ENCODE measurements at places on chromosomes 16 and 17.
A peak's percentile ranks its signal among the peaks of the same experiment; 100 is the strongest.

- H3K4me1 ChIP-seq: peaks cover 7% of the 10 kb centered on the region
- peak; percentile 63 for DNase-seq
- H3K4me3 ChIP-seq: no peak overlapping the region
- no peak overlapping the region for H3K27ac ChIP-seq
Measured at GRCh38 chr16:3131755-3132377, 3.0 kb upstream of the ZNF213 start.

GRCh38 chr16:84598360-84598759 lies 19.5 kb downstream of the COTL1 start:
- H3K4me1 ChIP-seq: peaks cover 48% of the 10 kb centered on the region
- H3K4me3 ChIP-seq: no peak overlapping the region
- H3K27me3 ChIP-seq: no peaks in the 10 kb centered on the region
- DNase-seq: no peak

DNA sequence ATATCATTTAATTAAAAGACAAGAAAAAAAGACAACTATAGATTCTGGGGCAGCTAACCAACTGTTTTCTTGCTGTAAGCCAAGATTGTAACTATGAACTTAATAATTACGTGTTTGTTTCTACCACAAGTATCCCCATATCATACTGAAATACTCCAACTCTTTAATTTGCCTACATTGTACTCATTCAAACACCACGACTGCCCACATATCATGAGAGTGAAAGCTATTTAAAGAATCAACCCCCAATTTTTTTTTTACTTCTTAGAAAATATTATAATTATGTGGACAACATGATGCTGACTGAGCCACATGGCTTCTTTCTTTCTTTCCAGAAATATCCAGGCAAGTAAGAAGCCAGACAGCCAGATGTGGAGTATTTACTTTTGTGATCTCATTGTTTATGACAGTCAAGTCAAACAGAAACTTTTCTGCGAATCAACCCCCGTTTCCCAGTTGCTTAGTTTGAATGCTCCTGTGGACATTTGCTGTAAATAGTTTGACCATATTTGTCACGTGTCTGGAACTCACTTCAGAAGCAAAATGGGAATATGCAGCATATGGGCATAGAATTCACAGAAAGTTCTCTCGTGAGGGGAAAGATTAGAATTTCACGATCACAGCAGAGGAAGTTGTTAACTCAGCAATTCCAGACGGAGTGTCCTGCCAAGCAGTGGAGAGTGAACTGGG lies 126.8 kb upstream of the PSMD7 start:
- H3K27ac ChIP-seq: no peak overlapping the region
- no peaks in the 10 kb centered on the region for H3K4me1 ChIP-seq
- no peaks in the 10 kb centered on the region for H3K27me3 ChIP-seq
- peak; percentile 72 for DNase-seq
- no peaks in the 10 kb centered on the region for H3K36me3 ChIP-seq
- H3K4me3 ChIP-seq: peak overlapping the region; percentile 68

DNA sequence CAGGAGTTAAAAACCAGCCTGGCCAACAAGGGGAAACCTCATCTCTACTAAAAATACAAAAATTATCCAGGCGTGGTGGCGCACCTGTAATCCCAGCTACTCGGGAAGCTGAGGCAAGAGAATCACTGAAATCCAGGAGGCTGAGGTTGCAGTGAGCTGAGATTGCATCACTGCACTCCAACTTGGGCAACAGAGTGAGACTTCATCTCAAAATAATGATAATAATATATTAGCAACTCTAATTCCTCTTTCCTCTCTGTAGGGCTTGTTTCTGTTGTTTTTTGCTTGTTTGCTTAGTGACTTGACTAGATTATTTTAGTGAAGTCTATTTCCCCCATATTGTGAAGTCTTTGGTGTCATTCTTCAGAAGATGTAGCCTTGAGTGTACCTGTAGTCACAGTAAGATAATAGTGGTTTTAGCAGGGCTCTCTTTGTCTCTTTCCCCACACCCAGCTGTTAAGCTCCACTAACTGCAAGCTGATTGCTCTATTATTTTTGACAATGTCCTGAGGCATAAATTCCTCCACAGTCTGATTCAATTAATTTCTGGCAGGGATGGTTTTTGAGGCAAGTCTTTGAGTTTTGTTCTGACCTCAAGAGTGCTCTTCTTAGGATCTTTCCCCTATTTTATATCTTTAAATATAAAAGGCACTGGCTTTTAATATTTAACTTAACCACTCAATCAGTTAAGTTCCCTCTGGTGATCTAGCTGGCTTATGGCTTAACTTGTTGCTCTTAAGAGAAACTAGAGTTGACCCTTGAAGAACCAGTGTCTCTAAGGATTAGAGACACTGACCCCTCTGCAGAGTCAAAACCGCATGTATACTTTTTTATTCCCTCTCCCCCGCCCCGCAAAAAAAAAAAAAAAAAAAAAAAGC lies 18.6 kb upstream of the TNFSF12 start:
- H3K27me3 ChIP-seq: no peaks in the 10 kb centered on the region
- no peaks in the 10 kb centered on the region for H3K36me3 ChIP-seq
- H3K4me3 ChIP-seq: no peak overlapping the region
- no peaks in the 10 kb centered on the region for H3K4me1 ChIP-seq
- H3K27ac ChIP-seq: no peak overlapping the region

- no peak for DNase-seq
- H3K4me3 ChIP-seq: no peak overlapping the region
- peaks cover 18% of the 10 kb centered on the region for H3K4me1 ChIP-seq
- H3K27ac ChIP-seq: no peak overlapping the region
Measured at GRCh38 chr16:85471469-85472431, 141.4 kb upstream of the GSE1 start.

DNA sequence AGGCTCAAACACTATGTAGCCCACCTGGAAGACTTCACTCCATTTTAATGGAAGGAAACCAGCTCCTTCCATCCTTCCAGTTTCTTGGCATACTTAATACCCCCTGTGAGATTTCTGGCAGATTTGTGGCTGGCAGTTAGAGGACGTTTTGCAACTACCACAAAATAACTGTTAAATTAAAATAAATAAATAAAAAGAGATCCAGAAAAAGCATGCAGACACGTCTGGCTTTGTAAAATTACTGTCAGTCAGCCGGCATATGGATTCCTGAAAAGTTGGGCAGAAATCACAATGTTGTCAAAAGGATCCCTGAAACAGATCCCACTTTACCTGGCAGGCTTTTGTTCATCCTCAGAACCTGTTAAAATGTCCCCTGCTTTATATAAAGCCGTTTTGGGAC lies 113.9 kb downstream of the ASIC2 start:
- H3K4me3 ChIP-seq: no peak overlapping the region
- no peak for DNase-seq
- peaks cover 4% of the 10 kb centered on the region for H3K4me1 ChIP-seq
- no peak overlapping the region for H3K27ac ChIP-seq
- no peaks in the 10 kb centered on the region for H3K36me3 ChIP-seq

DNA sequence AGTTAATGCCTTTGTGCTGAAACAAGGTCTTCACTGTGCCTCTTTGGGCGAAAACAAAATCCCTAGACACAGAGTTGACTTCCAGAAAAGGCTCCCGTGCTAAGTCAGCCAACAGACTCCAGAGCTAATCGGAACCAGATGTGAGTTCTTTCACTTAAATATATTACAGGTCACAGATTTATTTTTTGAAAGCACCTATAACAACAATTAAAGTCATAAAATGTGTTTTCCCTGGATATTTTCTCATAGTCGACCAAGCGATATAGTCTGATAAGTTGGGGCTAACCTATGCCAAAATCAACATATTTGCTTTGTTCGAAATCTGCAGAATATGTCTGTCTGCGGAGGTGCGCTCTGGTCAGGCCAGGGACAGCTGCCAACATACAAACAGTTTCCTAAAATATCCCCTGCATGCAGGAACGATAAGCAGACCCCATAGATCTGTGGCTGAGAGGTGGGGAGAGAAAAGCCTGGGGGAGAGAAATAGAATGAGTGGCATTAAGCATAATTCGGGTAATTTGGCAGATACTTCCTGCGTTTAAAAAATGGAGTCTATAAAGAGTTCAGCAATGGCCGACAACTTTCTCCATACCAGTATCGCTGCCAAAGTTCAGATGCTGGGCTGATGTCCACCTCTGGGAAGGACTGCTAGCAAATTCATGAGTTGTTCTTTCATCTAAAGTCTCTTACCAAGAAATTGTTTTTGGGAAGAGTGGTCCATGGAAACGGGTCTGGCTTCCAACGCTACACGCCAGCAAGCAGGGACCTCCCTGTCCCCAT lies 50.8 kb upstream of the MYH10 start:
- no peaks in the 10 kb centered on the region for H3K27me3 ChIP-seq
- H3K4me3 ChIP-seq: peak overlapping the region; percentile 74
- DNase-seq: no peak
- H3K27ac ChIP-seq: no peak overlapping the region
- H3K36me3 ChIP-seq: no peaks in the 10 kb centered on the region

- H3K4me3 ChIP-seq: no peak overlapping the region
- peaks cover 34% of the 10 kb centered on the region for H3K36me3 ChIP-seq
- H3K4me1 ChIP-seq: peaks cover 13% of the 10 kb centered on the region
- H3K27ac ChIP-seq: peak overlapping the region; percentile 56
- no peaks in the 10 kb centered on the region for H3K27me3 ChIP-seq
Measured at GRCh38 chr17:2634361-2634960, 41.0 kb downstream of the PAFAH1B1 start.

DNA sequence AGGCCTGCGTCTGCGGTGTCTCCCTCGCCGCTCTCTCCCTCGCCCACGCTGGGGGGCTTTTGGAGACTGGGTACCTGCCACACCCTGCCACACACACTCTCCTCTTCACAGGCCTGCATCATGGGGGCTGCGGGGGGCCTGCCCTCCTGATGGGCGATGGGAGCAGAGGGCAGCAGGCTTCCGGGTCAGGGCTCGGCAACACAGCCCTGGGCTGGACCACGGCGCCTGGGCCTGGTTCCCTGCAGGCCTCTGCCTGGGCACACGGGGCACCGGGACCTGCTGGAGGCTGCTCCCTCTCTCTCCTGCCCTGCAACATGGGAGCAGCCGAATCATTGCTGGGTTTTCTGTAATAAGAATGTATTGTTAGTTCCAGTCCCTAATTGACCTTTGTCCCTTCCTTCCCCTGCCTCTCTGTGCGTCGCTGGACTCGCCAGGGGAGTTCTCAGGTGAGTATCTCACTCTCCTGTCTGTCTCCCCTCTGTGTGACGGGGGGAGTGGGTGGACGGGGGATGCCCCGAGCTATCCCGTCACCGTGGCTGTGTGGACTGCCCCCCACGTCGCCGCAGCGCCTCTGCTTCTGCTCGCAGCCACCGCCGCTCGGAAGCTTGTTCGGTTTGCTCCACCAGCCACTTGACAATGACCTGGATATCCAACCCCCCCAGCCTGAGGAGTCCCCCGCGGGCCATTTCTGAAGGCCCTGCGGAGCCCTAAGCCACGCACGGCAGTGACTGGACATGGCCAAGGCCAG lies 13.5 kb downstream of the NME3 start:
- H3K36me3 ChIP-seq: peaks cover 71% of the 10 kb centered on the region
- no peak for DNase-seq
- no peak overlapping the region for H3K27ac ChIP-seq
- H3K4me1 ChIP-seq: peaks cover 6% of the 10 kb centered on the region
- H3K4me3 ChIP-seq: no peak overlapping the region

DNA sequence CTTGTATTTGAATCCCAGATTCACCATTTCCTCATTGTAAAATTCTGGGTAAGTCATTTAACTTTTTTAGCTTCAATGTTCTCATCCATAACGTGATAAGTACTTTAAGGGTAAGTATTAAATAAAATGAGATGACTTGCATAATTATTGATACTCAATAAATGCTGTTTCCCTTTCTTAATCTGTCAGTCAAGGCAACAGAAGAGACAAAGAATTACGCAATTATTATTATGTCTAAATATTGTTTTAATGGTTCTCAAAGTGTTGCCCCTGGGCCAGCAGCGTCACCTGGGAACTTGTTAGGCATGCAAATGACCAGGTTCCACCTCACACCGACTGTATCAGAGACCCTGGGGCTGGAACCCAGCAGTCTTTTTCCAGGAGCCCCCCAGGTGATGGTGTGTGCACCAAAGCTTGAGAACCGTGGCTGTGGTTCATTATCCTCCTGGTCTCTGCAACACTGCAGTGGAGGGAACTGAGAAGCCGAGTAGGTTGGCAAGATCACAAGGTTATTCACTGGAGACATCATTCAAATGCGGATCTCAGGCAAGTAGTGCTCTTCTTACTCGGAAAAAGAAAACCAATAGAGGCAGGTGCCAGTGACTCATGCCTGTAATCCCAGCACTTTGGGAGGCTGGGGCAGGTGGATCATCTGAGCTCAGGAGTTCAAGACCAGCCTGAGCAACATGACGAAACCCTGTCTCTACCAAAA lies 43.5 kb downstream of the LYRM9 start:
- H3K4me1 ChIP-seq: no peaks in the 10 kb centered on the region
- H3K27me3 ChIP-seq: peaks cover 22% of the 10 kb centered on the region
- H3K4me3 ChIP-seq: no peak overlapping the region
- no peaks in the 10 kb centered on the region for H3K36me3 ChIP-seq
- DNase-seq: no peak
- no peak overlapping the region for H3K27ac ChIP-seq

DNA sequence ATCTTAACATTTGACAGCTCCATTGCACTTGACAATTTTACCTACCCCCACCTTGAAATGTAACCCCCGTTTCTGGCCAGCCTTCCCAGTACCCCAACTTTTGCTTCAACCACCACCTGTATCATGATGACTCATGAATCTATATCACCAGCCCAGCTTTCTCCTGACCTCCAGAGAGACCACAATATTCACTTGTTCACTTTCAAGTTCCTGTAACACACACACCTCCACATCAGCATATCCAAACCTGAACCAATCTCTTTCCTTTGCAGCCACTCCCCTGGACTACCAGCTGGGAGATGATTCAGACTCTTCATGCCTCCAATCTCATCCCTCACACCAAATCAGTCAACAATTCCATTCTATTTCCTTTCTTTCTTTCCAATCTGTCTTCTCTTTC lies 8.0 kb downstream of the SMG6 start:
- peaks cover 6% of the 10 kb centered on the region for H3K4me1 ChIP-seq
- H3K4me3 ChIP-seq: no peak overlapping the region
- no peak for DNase-seq

- H3K27me3 ChIP-seq: no peaks in the 10 kb centered on the region
- peaks cover 32% of the 10 kb centered on the region for H3K36me3 ChIP-seq
- no peak for DNase-seq
- no peak overlapping the region for H3K4me3 ChIP-seq
- H3K4me1 ChIP-seq: no peaks in the 10 kb centered on the region
- no peak overlapping the region for H3K27ac ChIP-seq
Measured at GRCh38 chr17:80043963-80044362, 7.5 kb downstream of the CCDC40 start.

- no peak within 1 kb of the TSS for H3K27ac ChIP-seq
- H3K4me3 ChIP-seq: peak within 1 kb of the TSS; percentile 76
- H3K4me1 ChIP-seq: peaks cover 14% of the 10 kb centered on the region
Measured at GRCh38 chr17:58755577-58756245, at the start of gene PPM1E. TSS of gene PPM1E (plus strand) at chr17:58755854.

DNA sequence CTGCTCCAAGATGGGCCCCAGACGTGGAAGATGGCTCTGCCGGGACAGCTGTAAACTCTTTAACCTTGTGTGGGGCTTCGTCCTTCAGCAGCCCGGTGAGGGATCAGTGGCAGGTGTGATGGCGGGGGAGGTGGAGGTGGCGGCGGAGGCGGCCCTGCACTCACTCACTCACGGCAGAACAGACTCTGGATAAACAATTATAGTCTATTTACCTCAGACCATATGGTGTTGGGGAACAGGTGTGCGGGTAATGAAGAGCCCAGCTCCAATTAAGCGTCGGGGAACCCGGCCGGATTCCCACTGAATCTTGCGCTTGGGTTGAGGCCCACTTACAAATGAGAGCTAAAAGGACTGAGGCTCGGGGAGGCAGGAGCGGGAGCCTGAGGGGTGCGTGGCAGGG lies 104.3 kb upstream of the SDK2 start:
- peaks cover 69% of the 10 kb centered on the region for H3K27me3 ChIP-seq
- no peak overlapping the region for H3K27ac ChIP-seq
- no peak for DNase-seq
- no peak overlapping the region for H3K4me3 ChIP-seq
- no peaks in the 10 kb centered on the region for H3K36me3 ChIP-seq

Data from mesenchymal stem cell (in vitro differentiated cells and primary cell).